Stimulated activated CD4-positive, alpha-beta T cell treated with anti-CD3 and anti-CD28 coated beads, TNF-alpha, amount 100 ng/mL, for 48 hours (primary cell): ENCODE measurements at places on chromosomes 7 and 10.
A peak's percentile ranks its signal among the peaks of the same experiment; 100 is the strongest.

DNA sequence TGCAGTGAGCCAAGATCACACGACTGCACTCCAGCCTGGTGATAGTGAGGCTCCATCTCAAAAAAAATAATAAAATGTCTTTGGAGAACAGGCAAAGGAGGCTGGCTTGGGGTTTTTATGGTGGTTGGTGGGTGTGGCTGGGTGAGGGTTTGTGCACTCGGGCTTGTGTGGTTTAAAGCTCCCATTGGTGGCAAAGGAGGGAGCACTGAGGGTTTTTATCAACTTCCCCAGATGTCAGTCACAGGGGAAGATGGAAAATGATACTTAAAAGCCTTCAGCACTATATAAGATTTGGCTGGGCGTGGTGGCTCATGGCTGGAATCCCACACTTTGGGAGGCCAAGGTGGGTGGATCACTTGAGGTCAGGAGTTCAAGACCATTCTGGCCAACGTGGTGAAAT is 16.3 kb upstream of the RNF216 start:
- DNase-seq = no peak

GRCh38 chr10:113180401-113181154 is 230.5 kb downstream of the TCF7L2 start:
- DNase-seq = no peak

GRCh38 chr7:75039709-75040108 is 33.9 kb downstream of the RCC1L start:
- DNase-seq = no peak

- no peak for DNase-seq
These were observed 34.5 kb downstream of the MTPN start for GRCh38 chr7:135942614-135943013.

DNA sequence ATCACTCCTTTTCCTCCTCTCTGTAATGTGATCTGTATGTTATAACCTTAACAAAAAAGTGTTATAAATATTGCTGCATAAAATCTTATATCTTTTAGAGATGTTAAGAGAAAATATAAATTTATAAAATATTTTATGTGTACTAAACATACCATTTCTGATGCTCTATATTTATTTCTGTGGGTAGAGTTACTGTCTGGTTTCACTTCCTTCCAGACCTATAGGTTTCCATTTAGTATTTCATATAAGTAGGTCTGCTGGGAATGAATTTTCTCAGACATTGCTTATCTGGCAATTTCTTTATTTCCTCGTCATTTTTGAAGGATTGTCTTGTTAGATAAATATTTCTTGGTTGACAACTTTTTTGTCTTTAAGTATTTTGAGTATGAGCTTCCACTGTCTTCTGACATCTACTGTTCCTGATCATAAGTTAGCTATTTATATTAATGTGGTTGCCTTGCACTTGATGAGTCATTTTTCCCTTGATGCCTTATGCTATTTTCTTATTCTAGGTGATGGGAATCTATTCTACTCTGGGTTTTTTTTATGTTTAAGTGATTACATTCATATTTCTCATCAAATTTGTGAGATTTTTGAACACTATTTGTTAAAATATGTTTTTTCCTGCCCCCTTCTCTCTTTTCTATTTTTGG is 11.2 kb upstream of the THSD7A start:
- no peak for DNase-seq

GRCh38 chr10:29249018-29249417 is 39.9 kb upstream of the LYZL1 start:
- no peak for DNase-seq

- DNase-seq = no peak
These were observed 153.7 kb downstream of the TFPI2 start for GRCh38 chr7:93736668-93737369.

- peak; percentile 37 for DNase-seq
These were observed 559 bp downstream of the TRA2A start for GRCh38 chr7:23531050-23531793.

DNA sequence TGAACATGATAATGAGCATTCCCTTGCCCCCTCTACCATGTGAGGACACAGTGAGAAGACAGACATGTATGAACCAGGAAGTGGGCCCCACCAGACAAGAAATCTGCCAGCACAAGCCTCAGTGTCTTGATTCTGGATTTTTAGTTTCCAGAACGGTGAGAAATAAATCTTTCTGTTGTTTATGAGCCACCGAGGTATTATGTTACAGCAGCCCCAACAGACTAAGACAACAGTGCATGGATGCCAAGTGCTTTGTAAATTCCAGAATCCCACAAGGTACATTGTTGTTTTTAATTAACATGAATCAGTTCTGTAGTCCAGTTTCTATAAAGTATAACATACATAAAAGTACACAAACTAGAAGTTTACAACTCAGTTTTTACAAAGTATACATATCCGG is 162.2 kb downstream of the ARHGAP21 start:
- no peak for DNase-seq

DNA sequence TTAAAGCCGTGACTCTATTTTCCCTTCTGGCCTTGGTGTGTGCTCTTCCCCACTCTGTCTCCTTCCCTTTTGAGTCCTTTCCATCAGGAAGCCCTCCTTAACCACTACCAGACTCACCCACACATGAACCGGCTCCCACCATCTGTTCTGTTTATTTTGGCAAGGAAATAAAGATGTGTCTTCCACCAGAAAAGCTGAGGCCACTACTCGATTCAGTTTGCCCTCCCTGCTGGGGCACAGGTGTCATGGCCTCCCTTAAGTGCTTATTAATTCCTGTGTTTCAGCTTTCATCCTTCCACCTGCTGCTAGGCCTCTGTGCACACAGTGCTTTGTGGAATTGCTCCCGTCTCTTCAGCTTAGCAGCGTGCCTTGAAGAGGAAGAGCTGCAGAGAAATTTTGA is 16.7 kb downstream of the POR start:
- DNase-seq = no peak

DNA sequence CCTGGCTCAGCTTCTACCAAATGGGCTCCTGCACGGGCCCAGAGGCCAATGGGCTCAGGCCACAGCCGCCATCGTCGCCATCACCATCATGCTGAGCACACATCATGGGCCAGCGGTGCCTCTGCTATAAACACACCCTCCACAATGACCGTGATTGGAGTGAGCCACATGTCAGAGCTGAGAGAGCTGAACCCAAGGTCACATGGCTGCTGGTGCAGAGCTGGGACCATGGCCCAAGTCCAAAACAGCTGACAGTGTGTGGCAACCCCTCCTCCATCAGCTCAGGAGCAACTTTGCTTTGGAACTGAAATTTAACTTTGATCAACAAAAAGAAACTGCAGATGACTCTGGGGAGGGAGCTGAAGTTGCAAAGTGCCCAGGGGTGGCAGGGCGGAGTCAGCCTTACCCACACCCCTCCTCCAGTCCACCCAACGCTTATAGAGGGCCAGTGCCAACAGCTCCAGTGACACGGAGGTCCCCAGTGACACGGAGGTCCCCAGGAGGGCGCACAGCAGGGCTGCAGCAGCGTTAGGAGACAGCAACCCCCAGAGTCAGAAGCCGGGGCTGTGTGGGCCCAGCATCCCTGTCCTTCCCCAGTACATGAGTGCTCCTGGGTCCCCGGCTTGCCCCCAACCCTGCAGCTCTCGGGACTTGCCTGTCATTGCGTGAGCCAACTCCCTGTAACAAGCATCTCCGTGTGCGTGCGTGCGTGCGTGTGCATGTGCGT is 249.6 kb downstream of the ELFN1 start:
- DNase-seq = no peak

GRCh38 chr10:116593139-116593740 is 2.5 kb downstream of the PNLIPRP1 start:
- no peak for DNase-seq

GRCh38 chr7:150732786-150733481 is 4.3 kb upstream of the GIMAP5 start:
- DNase-seq = no peak

GRCh38 chr10:88744002-88744401 is 15.8 kb upstream of the LIPN start:
- DNase-seq = no peak

DNA sequence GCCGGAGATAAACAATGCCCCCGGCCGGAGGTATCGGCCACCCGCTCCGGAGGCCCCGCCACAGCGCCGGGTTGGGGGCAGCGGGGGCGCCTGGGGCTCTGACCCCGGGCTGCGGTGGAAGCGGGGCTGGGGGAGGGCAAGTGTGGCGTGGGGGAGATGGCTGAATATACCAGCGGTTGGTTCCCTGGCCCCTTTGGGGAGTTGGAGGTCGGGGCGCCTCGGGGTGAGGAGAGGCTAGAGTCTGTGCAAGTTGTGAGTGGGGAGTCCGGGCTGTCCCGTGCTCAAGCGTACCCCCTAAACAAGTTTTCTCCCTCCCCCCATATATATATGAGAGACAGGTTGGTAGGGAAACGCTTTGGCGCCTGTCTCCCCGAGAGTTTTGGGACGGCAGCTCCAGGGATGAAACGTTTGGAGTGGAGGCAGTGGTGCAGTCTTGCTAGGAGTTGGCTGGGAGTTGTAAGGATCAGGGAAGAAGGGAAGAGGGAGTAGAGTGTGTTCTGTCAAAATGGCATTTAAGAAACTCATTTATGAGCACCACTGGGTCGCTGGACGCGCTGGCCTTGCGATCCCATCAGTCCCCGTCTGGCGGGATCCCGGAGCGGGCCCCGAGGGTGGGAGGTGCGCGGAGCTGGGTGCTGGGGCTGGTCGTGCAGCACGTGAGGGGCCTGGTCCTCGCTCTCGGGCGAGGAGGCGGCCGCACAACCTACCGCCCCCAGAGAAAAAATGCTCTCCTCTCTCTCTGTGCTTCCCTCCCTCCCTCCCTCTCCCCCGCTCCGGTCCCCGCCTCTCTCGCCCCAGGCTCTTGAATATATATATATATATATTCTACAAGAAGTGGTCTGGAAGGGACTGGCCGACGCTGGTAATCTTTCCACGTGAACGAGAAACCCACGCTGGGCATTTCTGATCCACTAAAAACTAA is 1.1 kb downstream of the TET1 start:
- peak; percentile 4 for DNase-seq

DNA sequence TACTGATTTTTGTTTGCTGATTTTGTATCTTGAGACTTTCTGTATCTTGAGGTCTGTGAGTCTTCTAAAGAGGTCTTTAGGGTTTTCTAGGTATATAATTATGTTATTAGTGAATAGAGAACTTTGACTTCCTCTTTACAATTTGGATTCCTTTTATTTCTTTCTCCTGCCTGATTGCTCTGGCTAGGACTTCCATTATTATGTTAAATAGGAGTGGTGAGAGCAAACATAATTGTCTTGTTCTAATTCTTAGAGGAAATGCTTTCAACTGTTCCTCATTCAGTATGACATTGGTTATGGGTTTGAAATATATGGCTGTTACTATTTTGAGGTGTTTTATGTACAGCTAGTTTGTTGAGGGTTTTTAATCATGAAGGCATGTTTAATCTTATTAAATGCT is 308.0 kb upstream of the TEX47 start:
- DNase-seq = no peak
